ENCODE measurements at places on chromosomes 16 and 17.
A peak's percentile ranks its signal among the peaks of the same experiment; 100 is the strongest.

DNA sequence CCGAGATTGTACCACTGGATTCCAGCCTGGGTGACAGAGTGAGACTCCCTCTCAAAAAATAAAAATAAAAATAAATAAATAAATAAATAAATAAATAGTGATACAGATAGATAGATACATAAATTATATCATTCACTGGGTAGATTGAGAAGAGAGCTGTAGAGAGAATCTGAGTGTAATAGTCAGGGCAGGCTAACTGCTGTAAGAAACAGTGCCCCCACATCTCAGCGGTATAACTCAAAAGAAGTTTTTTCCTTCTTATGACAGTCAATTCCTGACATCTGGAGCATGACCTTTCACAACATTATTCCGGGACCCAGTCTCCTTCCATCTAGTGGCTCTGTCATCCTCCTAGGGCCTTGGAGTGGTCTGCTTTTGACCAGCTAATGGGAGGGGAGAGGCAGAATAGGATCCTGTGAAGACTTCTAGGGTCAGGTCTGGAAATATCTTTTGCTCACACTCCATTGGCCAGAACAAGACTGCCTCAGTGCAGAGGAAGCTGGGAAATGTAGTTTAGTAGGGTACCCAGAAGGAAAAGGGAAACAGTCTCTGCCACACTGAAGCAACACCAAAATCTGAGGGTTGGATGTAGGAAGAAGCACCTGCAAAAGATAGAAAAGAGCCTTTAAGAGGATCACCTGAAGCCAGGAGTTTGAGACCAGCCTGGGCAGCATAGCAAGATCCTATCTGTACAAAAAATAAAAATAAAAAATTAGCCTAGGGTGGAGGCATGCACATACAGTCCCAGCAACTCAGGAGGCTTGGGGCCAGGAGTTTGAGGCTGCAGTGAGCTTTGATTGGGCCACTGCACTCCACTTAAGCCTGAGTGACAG lies 3.0 kb upstream of the QPRT start:
- DNase-seq, result peak; percentile 82

- DNase-seq, result peak; percentile 59
These were observed 6.3 kb downstream of the C17orf50 start for GRCh38 chr17:35766903-35767510.

DNA sequence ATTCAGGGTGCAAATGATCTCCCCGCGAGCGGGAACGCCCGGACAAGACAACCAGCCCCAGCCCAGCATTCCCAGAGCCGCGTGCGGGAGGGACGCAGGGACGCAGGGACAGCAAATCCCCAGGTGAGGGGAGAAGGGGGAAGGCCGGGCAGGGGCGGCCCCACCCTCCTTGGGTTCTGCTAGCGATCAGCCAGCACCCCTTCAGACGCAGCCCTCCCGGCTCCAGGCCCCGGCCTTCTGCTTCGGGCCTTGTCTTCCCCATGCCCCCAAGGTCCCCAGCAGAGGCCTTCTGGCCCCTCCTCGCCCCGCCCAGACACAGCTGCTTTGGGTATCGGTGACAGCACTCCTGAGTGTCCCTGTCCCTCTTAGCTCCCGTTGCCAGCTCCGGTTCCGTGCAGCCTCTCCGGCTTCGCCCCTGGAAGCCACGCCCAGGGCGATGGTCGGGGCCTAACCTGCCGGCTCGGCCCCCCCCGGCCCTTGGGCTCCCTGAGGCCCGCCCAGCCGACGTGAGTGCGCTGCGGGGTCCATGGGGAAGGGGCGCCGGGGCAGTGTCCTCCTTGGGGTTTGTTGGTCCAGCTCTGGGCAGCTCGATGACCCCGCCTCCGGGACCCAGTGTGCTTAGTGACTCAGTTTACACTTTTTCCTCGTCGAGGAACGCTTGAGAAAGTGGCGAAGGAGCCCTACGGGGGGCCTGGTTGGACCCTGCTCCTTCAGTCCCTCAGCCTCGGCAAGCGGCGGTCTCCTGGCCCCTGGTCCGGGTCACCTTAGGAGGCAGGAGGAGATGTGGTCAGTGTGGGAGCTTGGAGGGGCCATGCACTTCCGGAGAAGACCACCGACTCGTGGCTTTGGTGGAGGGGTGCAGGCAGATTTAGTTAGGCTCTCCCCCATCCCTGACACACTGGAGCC lies 50.5 kb upstream of the AMZ2 start:
- DNase-seq, result no peak

- no peak for DNase-seq
These were observed 94.9 kb downstream of the ANKRD11 start for GRCh38 chr16:89395150-89396142.

GRCh38 chr17:62751060-62751691 lies 56.9 kb downstream of the MARCHF10 start:
- DNase-seq, result no peak

- no peak for DNase-seq
These were observed 41.5 kb upstream of the CDH1 start for GRCh38 chr16:68695575-68695974.

- DNase-seq, result no peak
These were observed 41.0 kb upstream of the IRX3 start for GRCh38 chr16:54327609-54328008.

- no peak for DNase-seq
These were observed 115.0 kb downstream of the RAP1GAP2 start for GRCh38 chr17:2911035-2911754.

DNA sequence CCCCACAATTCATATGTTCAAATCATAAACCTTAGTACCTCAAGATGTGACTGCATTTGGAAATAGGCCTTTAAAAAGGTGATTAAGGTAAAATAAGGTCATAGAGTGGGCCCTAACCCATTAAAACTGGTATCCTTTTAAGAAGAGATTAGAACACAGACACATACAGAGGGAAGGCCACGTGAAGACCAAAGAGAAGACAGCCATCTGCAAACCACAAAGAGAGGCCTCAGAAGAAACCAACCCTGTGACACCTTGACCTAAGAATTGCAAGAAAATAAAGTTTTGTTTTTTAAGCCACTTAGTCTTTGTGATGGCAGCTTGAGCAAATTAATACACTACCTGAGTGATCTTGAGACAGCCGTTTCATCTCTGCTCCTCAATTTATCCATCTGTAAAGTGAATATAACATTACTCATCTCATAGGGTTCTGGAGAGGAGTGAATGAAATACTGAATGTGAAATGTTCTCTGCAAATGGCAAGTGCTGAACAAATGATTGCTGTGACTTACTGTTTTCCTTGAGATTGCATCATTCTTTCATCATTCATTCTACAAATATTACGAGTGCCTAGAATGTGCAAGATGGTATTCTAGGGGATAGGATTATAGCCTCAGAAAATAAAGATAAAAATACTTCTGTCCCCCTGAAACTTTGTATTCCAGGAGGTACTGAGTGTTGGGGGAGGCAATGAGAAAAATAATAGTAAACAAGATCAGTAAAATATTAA lies 222.0 kb upstream of the CDH13 start:
- no peak for DNase-seq

GRCh38 chr16:67967183-67967957 lies 1.1 kb downstream of the SLC12A4 start:
- no peak for DNase-seq

DNA sequence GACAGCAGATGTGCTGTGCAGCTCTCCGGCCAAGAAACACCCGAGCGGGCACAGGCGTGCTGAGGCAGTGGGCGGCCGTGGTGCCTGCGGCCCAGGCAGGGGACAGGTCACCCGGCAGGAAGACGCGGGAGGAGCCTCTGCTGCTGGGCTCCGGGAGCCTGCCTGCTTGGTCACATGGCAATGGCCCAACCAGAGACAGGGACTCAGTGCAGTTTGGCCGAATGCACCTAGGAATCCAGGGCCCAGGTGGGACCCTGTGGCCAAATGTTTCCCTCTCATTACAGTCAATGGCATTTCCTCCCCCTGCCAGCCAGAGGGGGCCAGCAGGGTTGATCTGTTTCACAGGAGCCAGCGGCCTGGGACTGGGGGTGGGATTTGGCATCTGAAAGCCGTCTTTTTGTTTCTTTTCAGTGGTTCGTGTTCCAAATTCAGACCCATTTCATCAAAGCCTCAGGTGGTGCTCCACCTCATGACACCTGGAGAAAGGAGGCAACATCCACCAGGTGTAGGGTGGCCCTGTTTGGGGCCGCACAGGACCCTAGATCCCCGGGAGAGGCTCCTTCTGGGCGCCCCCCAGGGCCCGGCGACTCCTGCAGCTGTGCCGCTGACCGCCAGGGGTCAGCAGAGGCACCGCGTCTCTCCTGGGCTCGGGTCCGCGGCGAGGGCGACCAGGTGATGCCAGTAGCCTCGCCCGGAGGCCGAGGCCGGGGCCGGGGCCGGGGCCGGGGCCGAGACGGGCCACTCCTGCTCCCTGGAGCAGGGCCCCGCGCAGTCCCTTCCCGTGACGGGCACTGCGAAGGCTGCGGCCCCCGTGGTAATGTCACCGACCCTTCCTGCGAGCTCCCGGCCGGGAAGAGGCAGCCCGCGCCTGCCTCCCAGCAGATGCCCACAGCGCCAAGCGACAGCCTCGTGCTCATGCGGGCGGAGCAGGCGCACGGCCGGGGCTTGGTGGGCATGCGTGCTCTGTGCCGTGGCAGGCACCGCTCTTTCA lies 118.5 kb downstream of the C16orf78 start:
- DNase-seq, result peak; percentile 59

DNA sequence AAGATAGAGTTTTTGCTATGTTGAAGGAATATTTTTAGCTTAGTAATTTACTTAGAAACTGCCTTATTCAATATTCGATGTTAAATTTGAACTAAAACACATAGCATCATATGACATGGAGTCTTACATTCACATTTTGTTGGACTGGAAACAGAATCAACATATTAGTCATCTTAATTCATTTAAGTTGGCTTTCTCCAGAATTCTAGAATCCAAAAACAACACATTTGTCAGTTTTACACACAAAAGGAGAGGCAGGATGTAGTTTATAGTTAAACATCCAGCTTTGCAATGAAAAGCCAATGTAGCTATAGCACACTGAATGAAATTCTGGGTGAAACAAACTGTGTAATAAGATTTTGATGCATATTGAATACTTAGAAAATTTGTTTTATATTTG lies 43.3 kb downstream of the WWOX start:
- no peak for DNase-seq

DNA sequence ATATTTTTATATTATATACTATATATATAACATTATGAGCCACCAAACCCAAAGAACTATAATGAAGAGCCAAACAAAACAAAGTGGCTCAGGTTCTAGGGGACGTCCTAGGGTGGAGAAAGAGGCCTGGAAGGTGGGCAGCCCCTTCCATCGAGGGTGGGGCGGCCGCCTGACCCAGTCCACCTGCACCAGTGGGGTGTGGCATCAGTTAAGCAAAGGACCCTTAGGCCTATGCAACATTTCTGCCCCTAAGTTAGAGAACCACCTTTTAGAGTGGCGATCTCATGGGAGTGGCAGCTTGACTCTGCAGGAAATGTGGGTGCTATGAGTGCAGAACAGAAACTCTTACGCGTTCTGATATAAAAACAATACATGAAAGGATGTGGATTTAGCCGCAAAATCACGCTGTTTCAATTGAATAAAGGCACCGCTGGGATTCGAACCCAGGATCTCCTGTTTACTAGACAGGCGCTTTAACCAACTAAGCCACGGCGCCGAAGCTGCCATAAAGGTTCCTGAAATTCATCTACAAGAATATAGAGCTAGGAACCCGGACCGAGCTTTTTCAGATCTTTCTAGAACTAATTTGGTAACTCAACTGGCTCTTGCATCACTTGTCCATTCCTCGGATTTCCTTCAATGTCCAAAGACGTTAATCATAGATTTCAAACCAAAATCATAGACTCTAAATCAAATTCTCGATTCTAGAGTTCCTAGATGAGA lies 15.6 kb upstream of the AURKB start:
- DNase-seq, result peak; percentile 72
